Fibroblast of pulmonary artery (primary cell): ENCODE measurements at places on chromosomes 6 and 20.

DNA sequence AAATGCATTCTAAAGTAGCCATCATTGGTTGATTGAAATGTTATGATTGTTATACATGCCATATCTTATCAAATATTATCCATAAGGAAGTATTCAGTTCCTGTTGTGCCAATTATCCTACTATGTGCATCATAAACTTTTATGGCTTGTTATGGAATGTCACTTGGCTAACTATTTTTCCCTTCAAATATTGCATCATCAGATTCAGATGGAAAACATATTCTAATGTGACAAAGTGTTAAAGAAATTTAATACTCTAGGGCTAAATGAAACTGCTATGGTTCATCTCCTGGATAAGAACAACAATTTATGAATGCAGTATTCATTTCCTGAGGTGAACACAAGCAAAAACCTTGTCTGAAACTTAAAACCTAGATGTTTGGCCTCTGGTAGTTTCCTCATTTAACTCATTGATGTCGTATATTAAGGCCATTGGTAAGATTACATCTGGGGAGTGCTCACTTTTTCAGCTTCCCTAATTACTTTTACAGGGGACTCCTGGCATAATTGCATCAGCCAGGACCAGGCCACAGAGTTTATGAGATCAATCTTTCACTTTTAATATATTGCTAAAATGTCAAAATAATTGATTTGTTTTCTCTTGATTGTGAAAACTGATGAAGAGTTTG, 134.9 kb upstream of the CEP162 start:
- DNase-seq, result no peak

- no peak for DNase-seq
Observed at GRCh38 chr6:143155681-143156080, 95.0 kb downstream of the AIG1 start.

DNA sequence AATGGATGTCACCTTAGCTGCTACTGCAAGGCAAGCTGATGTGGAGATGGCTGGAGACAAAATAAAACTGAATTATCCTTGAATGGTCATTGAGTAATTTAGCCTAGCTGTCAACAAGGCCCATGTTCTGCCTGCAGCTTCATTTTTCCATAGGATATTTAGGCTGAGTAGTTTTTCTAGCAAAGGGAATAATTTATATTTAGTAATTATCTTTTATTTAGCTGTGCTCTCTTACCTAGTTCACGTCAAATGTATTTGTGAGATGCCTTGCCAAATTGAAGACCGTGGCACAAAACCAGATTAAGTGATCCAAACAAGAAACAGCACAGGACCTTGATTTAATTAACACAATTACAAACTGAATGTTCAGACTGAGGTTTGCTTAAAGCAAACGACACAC, 77.4 kb upstream of the CEP162 start:
- no peak for DNase-seq

DNA sequence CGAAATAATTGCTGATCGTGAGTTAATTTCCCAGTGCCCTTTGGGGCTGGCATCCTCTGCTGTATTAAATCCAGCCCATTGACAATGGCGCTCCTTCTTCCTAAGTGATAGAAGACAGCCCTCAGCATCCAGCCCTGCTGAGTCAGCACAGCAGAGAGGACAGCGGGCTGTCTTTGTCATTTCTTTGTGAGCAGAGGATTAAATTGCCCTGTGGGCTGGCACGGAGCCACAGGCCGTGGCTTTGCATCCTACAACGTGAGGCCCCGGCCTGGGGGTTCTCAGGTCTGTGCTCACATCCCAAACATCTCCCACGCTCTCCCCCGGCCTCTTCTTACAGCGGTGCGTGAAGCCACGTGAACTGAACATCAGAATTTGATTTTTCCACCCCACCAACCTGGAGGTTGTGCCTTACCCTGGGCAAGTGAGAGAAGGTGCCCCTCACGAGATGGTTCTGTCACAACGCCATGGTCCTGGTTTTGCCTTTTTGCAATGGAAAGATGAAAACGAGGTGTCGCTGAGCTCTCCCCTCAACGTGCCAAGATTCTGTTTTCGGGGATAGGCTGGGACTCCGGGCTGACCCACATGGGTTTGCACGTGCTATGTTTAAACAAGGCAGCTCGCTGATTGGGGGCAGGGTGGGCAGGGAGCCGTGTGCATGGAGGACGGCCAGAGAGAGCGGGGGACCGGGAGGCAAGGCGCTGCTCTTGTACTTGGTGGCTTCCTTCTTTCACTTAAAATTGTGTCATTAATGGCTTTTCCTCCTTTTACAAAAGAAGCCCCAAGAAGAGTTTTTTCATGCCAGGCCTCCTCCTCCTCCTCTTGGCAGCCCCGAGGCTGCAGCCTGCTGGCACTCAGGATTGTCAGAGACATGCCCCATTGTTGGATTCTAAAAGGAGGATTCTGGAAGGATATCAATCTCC, 19.5 kb downstream of the CDH4 start:
- DNase-seq, result no peak

GRCh38 chr20:57159193-57159851, 107.1 kb downstream of the BMP7 start:
- DNase-seq, result no peak

DNA sequence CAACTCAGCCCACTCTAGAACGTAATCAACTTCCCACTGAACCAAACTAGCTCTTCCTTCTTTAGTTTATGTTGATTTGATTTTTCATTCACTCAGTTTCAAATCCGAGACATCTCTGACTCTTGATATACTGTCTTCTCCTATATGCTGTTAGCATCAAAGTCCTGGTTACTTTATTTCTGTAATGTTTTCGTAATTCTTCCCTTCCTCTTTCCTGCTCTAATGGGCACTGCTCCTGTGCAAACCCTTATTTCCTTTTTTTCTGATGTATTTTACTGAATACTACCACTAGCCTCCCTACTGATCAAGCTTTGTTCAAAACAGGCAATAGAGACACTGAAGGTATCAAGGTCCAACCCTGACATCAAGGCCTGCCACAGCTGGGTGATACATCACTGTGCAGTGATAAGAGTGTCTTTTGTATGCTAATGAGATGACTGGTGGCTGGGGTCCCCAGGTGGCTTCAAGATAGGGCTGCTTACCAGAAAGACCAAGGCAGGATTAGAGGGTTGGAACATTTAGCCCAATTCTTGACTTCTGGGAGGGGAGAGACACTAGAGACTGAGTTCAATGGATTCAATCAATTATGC, 95.2 kb downstream of the KIF13A start:
- no peak for DNase-seq

DNA sequence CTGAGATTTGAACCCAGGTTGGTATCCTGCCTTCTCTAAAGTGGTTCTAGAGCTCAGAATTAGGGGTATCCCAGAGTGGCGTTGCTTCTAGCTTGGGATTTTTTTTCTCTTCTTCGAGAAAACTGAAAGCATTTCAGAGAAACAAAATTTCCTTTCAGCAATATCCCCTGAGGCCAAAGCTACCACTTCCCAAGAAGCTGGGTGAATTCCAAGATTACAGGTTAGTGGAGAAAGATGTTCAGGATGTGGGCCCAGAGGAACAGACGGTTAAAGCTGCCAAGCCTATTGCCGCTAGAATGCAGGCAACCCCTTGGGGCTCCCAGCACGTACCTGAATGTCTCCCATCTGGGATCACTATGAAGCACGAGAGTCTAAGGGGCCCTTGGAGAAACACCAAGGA, 134.1 kb downstream of the FOXO3 start:
- DNase-seq, result no peak

GRCh38 chr20:43559147-43559987, 540 bp downstream of the SGK2 start:
- no peak for DNase-seq

DNA sequence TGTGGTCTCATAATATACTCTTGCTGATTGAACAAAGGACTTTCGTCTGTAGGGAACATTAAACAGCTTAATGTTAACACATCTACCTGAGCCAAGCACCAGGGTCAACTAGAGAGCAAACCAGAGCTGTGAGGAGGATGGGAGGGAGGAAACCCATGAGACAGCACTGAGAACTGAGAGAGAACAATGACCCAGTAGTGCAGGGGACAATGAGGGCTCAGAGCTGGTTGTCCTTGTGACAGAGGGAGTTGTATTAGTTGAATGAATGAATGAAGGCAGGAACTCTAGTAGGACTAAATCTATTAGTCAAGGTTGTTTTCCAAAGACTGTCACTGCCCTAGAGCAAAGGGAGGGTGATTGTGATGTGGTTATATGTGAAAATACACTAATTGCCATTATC, 28.2 kb upstream of the GSTA4 start:
- no peak for DNase-seq

- peak; percentile 60 for DNase-seq
Observed at GRCh38 chr6:134035823-134036296, 16.6 kb downstream of the SLC2A12 start.

- DNase-seq, result no peak
Observed at GRCh38 chr6:137660296-137660731, 166.1 kb upstream of the OLIG3 start.

GRCh38 chr6:120262354-120262753, 912.8 kb upstream of the MAN1A1 start:
- DNase-seq, result no peak

GRCh38 chr6:42509765-42510164, 54.1 kb upstream of the UBR2 start:
- DNase-seq, result no peak

GRCh38 chr6:51788121-51788520, 299.3 kb downstream of the PKHD1 start:
- no peak for DNase-seq

- no peak for DNase-seq
Observed at GRCh38 chr6:162702446-162702845, 25.1 kb downstream of the PRKN start.

- peak; percentile 49 for DNase-seq
Observed at GRCh38 chr20:34536798-34537394, 20.7 kb downstream of the DYNLRB1 start.

DNA sequence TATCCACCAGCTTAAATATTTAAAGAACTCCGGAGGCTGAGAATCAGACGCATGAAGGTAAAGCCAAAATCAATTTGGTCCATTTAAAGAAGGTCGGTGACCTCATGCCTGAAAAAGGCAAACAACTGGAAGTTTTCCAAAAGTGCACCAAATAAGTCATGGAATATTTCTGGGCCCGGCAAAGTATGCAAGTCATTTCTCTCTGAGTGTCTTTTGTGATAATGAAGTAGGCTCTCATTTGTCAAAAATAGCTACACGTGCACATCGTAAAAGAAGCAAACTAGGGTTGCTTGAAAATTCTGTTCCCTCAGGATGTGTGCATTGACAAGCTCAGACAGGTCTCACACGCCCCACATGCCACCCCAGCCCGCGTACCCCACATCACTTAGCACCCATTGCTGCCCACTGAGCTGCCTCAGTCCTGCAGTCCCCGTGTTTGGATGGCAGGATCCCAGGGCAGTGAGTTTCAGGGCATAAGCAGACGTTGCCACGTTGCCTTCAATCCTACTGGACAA, 20.5 kb upstream of the PYGB start:
- peak; percentile 83 for DNase-seq

GRCh38 chr6:40550202-40551101, 36.7 kb downstream of the LRFN2 start:
- peak; percentile 66 for DNase-seq

- no peak for DNase-seq
Observed at GRCh38 chr6:40389254-40389653, 197.9 kb downstream of the LRFN2 start.

- peak; percentile 42 for DNase-seq
Observed at GRCh38 chr6:127266892-127267645, 405 bp downstream of the RNF146 start.

DNA sequence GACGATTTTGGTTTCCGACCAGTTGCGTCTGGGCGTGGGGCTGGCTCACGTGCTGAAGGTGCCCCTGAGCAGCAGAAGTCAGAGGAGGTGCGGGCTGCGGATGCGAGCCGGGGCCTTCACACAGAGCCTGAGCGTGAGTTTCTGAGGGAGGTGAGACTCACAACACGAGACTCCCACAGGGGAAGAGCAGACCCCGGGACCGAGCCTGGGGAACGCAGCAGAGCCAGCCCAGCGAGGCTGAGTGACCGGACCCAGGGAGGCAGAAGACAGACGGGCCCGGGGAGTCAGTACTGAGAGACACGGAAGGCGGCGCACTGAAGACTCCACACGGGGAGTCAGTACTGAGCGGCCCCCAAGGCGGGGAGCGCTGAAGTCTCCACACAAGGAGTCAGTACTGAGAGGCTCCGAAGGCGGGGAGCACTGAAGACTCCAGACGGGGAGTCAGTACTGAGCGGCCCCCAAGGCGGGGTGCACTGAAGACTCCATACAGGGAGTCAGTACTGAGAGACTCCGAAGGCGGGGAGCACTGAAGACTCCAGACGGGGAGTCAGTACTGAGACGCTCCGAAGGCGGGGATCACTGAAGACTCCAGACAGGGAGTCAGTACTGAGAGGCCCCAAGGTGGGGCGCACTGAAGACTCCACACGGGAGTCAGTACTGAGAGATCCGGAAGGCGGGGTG, 77.8 kb downstream of the DLL1 start:
- no peak for DNase-seq

DNA sequence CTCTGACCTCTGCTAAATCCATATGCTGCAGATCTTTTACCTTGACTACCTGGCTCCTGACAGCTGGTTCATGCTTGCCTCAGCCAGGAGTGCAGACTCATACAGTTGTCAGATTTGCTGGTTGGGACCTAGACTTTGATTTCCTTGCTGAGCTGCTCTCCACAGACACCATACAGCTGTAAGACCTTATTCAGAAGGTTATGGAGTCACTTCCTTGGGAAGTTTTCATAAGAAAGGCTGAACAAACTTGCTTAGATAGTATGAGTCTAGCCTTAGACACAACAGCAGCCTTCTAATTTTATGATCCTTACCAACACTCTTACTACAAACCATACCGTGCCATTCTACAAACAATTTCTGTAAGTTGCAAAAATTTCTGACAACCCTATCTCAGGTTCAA, 102.9 kb downstream of the EDN1 start:
- DNase-seq, result no peak

- no peak for DNase-seq
Observed at GRCh38 chr6:142898927-142899895, 45.8 kb downstream of the HIVEP2 start.

- no peak for DNase-seq
Observed at GRCh38 chr6:126955621-126956020, 162.8 kb upstream of the RSPO3 start.

- DNase-seq, result no peak
Observed at GRCh38 chr20:4299773-4300172, 284.4 kb upstream of the RNF24 start.

- DNase-seq, result no peak
Observed at GRCh38 chr20:24597051-24597450, 127.6 kb downstream of the SYNDIG1 start.

GRCh38 chr6:155174576-155175211, 89.1 kb upstream of the CLDN20 start:
- DNase-seq, result peak; percentile 90

DNA sequence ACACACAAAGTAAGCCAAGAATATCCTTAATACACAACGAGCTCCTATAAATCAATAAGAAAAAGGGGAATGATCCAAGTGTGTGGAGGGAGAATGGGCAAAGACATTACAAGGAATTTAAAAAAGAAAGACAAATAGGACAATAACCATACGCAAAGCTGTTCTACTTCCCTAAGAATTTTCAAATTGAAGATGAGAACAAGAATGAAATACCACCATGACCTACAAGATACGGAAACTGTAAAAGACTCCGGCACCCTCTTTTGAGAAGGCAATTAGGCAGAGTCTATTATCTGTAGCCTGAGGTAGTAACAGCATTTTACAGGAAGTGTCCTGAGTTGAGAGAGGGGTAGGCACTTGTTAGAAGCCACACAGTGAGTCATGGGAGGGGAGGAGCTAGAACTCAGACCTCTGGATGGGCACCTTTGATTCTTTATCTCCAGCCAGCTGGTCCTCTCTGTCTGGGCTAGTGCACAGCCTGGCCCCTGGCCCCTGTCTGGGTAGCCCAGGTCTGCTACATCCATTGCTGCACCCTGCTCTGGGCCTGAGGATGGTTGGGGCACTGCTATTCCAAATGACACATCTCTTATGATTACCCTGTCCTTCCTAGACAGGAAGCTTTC, 15.3 kb downstream of the RSPO4 start:
- DNase-seq, result no peak
